Epithelial cell of esophagus (primary cell): ENCODE measurements at places on chromosomes 5 and 9.

GRCh38 chr5:95422838-95423237 is 31.7 kb downstream of the FAM81B start:
- peak; percentile 56 for DNase-seq

GRCh38 chr5:174900240-174900865 is 176.0 kb downstream of the MSX2 start:
- DNase-seq: no peak

DNA sequence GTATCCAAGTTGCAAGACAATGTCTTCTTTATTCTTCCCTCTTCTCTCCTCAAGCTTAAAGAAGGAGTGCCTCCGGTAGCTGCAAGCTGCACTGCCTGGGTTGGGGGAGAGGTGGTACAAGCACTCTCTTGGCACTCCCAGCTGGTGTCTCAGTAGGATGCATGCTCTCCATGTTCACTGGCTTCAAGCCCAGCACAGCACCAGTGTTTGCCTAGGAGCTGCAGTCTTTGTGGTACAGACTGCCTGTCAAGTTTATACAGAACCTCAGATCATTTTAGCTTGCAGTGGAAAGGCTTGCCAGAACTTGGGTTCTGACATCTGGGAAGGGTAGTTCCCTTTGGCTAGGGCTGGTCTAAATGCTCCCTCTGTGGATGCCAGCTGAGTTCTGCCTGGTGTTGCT is 505.6 kb downstream of the MAN2A1 start:
- DNase-seq: no peak

DNA sequence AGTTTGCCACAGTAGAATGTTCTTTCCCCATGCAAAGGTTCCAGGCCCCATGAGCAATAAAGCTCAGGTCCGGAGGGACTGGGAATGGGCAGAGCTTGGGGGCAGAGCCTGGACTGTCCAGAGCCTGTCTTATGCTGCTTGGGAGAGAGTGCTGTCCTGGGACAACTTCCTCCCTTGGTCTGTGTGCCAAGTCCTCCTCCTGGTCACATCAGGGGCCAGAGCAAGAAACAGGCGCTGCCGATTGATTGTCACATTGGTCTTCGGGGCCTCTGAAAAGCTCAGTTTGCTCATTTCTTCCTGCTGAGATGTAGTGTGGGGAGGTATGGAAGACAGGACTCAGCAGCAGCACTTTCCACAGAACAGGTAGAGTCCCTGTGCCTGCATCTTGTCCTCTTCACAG is 54.0 kb upstream of the FCN1 start:
- no peak for DNase-seq

GRCh38 chr5:107772418-107773310 is 101.9 kb upstream of the EFNA5 start:
- DNase-seq: peak; percentile 53

- DNase-seq: no peak
Observed at GRCh38 chr5:155010881-155011280, 2.7 kb upstream of the KIF4B start.

- DNase-seq: no peak
Observed at GRCh38 chr5:22341406-22341805, 511.7 kb downstream of the CDH12 start.

- DNase-seq: peak; percentile 49
Observed at GRCh38 chr5:66010476-66010875, 84.1 kb downstream of the ERBIN start.

DNA sequence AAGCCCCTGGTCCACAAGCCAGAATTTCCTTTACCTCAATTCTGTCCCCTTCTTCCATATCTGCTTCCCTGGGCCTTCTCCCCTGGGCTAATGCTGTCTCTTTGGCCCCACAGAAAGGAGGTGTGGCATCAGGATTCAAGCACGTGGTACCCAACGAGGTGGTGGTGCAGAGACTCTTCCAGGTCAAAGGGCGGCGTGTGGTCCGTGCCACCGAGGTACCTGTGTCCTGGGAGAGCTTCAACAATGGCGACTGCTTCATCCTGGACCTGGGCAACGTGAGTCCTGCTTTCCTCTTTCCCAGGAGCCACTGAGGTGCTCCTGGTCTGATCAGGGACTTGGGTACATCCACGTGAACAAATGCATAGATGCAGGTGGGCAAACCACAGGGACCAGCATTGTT is 42.6 kb downstream of the GSN start:
- no peak for DNase-seq

- no peak for DNase-seq
Observed at GRCh38 chr9:83432104-83432627, 106.0 kb downstream of the FRMD3 start.

DNA sequence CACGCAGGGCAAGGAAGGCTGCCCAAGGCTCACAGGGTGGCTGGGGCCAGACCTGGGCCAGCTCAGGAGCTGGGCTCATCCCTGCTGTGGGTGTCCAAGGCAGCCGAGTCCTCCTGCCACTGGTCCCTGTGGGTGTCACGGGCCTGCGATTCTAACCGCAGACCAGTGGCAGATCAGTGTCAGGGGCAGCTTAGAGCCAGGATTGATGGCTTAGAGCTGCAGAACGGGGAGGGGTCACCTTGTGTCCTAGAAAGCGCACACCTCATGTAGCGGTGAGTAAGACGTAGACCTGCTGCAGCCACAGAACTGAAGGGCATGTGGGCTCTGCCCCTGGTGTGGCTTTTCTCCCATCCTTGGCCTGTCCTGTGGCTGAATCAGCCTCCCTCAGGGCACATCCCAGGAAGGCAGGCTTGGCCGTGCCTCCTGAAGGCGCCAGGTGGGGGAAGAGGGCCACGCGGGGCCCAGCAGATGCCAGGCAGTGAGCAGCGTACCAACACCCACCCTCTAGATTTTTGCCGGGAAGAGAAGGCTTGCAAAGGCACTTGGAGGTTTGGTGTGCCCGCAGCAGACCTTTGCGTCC is 78.3 kb upstream of the FCN2 start:
- DNase-seq: no peak
